ENCODE measurements at places on chromosomes 3 and 15. TPM values are rescaled to one million over a fixed set of nuclear protein-coding genes. Genes with fewer than 3 reads are reported as not detected.

SLCO2A1 gene
- total RNA-seq: 28.4 TPM

IGSF11 gene
- 1.5 TPM for total RNA-seq

CP gene
- 3.7 TPM for total RNA-seq

SEMA5B gene
- 11.9 TPM for total RNA-seq

TMEM207 gene
- not detected for total RNA-seq

DNA sequence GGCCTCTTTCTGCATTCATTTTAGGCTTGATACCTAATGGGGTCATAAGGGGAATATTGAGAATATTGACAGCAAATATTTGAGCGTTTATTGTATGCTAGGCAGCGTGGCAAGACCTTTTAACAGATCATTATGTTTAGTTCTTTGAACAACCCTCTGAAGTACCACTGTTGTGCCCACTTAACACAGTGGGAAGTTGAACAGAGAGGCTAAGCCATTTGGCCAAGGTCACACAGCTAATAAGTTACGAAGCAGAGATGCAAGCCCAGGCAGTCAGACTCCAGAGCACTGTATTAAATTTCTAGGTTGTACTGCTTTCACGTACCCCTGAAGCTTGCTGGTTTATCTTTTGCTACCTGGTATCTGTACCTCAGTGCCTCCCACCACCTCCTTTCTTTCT, 1.1 kb downstream of the RAB7A start:
- H3K27ac ChIP-seq: no peak overlapping the region
- peak overlapping the region; percentile 79 for H3K4me3 ChIP-seq
- DNase-seq: no peak
- no peaks in the 10 kb centered on the region for H3K27me3 ChIP-seq
- H3K36me3 ChIP-seq: no peaks in the 10 kb centered on the region
- peaks cover 52% of the 10 kb centered on the region for H3K4me1 ChIP-seq

GRCh38 chr15:78916088-78916487, 28.8 kb downstream of the CTSH start:
- H3K4me1 ChIP-seq: no peaks in the 10 kb centered on the region
- no peaks in the 10 kb centered on the region for H3K27me3 ChIP-seq
- DNase-seq: no peak
- H3K36me3 ChIP-seq: peaks cover 58% of the 10 kb centered on the region

DNA sequence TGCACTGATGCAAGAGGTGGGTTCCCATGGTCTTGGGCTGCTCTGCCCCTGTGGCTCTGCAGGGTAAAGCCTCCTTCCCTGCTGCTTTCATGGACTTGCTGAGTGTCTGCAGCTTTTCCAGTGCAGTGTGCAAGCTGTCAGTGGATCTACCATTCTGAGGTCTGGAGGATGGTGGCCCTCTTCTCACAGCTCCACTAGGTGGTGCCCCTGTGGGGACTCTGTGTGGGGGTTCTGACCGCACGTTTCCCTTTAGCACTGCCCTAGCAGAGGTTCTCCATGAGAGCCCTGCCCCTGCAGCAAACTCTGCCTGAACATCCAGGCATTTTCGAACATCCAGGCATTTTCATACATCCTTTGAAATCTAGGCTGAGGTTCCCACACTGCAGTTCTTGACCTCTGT, 329.8 kb upstream of the NAALADL2 start:
- no peak overlapping the region for H3K4me3 ChIP-seq
- no peaks in the 10 kb centered on the region for H3K4me1 ChIP-seq
- no peaks in the 10 kb centered on the region for H3K36me3 ChIP-seq
- DNase-seq: no peak
- H3K27ac ChIP-seq: no peak overlapping the region
- no peaks in the 10 kb centered on the region for H3K27me3 ChIP-seq

DNA sequence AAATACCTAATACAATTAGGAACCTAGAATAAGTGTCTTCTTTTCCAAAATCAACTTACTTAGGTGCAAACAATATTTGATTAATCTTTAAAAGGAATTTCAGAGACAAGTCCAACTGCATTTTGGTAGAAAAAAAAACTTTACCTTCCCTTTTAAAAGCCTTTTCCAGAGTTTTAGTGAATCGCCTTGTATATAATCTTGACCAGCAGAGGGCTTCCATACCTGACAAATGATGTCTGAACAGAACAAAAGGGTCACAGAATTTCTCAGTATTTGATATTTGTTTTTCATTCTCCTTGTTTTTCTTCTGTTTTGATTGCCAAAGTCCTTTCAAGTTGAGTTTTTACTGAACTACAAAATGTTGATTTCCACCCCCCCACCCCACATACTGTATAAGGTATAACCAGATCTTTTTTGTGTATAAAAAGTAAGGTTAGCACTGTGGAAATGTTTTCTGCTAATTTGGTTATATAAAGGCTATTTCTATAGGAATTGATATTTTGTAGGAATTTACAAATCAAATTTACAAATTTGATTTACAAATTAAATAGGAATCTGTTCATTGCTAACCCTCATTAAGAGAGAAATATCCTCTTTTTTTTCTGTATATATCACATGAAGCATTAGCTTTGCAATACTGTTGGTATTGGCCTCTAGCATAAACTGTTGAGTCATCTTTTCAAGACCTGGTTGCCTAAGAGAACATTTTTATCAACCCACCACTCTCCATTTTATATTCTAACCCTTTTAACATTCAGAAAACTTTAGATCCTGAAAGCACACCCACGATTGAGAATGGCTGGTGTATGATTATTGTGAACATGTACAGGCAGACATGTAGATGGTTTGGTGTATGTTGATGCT, 464.1 kb upstream of the RARB start:
- no peaks in the 10 kb centered on the region for H3K4me1 ChIP-seq
- no peak overlapping the region for H3K4me3 ChIP-seq
- no peak for DNase-seq
- H3K27ac ChIP-seq: no peak overlapping the region
- no peaks in the 10 kb centered on the region for H3K27me3 ChIP-seq
- no peaks in the 10 kb centered on the region for H3K36me3 ChIP-seq

DNA sequence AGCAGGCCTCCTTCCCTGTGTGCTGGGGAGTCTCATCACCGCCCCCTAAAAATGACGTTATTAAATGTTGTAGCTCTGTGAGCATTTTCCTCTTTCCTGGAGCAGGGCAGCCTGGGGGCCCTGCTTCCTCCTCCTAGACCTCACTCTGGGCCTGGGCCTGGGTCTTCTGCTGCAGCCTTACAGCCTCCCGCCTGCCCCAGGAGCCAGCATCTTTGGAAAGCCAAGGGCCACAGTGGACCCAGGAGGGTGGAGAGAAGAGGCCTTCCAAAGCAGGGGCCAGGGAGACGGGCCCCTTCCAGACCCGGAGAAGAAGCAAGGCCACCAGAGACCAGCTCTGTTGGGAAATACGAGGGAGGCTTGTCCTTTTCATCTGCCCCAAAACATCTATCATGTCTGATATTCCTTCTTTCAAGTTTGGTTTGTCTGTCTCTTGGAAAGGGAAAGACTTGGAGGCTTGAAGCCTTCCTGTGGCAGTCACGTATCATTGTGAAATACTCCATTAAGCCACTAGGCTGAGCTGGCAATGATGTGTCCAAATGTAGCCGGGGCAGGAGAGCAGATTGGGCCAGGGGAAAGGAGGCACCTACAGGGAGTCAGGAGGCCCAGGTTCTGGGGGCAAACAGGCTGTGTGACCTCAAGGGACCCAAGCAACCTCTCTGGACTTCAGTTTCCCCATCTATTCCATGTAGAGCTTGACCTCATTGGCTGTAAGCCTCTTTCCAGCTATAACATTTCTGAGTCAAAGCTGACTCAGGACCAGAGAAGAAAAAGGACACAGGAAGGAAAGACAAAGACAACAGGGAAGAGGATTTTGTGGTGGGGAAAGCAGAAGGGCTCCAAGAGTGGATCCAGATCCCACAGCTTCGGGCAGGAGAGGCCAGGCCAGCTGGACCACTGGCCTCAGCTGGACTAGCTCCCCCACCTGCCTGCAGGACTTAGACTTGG, 31.1 kb downstream of the CYP11A1 start:
- no peaks in the 10 kb centered on the region for H3K4me1 ChIP-seq
- no peak overlapping the region for H3K4me3 ChIP-seq
- no peaks in the 10 kb centered on the region for H3K36me3 ChIP-seq
- H3K27ac ChIP-seq: no peak overlapping the region
- no peaks in the 10 kb centered on the region for H3K27me3 ChIP-seq

DNA sequence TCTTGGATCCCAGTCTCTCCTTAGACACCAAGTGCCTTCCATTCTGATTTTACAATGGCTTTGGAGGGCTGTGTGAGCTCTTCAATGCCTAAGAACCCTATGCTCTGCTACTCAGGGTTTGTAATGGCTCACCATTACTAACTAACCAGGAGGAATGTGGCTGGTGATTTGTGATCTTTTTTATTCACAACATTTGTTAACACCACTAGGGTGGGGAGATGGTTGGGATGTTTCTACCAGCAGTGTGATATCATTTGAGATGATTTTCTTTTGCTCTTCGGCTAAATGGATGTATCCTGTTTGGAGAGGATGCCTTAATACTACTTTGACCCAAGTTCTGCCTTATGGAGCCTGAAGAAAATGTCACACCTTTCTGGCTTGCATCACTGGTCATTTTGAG, 226.9 kb downstream of the MFSD1 start:
- no peak for DNase-seq
- no peaks in the 10 kb centered on the region for H3K4me1 ChIP-seq
- no peak overlapping the region for H3K4me3 ChIP-seq
- no peaks in the 10 kb centered on the region for H3K36me3 ChIP-seq

DNA sequence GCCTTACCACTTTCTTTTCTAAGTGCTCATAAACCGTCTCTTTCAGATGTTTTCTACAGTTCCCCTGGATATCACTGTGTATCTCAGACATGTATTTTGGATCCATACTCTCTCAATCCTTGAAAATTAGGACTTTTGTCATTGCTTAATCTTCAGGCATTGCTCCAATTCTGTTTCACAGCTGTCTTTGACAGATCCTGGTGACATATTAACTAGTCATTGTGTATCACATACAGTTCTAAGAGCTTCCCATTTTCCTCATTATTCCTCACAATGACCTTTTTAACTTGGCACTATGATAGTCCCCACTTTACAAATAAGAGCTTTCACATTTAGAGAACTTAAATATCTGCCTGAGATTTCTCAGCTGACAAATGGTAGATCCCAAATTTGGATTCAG, 151.7 kb downstream of the CLSTN2 start:
- H3K4me1 ChIP-seq: no peaks in the 10 kb centered on the region
- no peak overlapping the region for H3K27ac ChIP-seq
- no peaks in the 10 kb centered on the region for H3K36me3 ChIP-seq
- no peak for DNase-seq
- no peaks in the 10 kb centered on the region for H3K27me3 ChIP-seq

GRCh38 chr3:96450699-96451098, 363.7 kb upstream of the EPHA6 start:
- H3K4me1 ChIP-seq: no peaks in the 10 kb centered on the region
- H3K36me3 ChIP-seq: no peaks in the 10 kb centered on the region
- no peak for DNase-seq
- H3K4me3 ChIP-seq: no peak overlapping the region
- H3K27me3 ChIP-seq: no peaks in the 10 kb centered on the region

Data from heart left ventricle (tissue), 16 donors.